NCI-H510A (cell line): ENCODE measurements at places on chromosomes 2 and 18.

DNA sequence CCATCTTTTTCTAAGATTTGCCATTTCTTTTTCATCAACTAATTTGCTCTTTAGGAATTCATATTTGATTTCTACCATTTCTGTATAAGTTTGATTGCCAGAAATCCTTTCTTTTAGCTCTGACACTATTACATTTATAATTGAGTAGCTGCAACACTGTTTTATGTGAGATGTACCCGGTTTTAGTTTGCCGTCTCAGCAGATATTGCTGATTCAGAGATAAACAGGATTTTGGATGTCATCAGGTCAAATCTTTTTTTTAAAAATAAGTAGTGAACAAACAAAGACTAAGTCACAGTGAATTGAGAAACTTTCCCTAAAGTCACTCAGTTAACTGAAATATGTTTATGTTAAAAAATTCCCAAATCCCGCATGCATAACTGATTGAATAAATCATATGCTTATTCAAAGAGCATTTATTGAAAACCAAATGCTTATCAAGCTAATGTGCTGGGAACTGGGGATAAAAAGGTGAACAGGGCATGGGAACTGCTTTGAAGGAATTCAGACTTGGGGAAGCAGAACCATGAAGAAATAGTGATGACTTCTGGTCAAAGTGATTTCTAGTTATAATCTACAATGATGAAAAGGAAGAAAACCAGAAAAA is 19.5 kb upstream of the CCDC102B start:
- DNase-seq = no peak

- DNase-seq = no peak
These were observed 91.6 kb upstream of the MGAT4A start for GRCh38 chr2:98822301-98823164.

DNA sequence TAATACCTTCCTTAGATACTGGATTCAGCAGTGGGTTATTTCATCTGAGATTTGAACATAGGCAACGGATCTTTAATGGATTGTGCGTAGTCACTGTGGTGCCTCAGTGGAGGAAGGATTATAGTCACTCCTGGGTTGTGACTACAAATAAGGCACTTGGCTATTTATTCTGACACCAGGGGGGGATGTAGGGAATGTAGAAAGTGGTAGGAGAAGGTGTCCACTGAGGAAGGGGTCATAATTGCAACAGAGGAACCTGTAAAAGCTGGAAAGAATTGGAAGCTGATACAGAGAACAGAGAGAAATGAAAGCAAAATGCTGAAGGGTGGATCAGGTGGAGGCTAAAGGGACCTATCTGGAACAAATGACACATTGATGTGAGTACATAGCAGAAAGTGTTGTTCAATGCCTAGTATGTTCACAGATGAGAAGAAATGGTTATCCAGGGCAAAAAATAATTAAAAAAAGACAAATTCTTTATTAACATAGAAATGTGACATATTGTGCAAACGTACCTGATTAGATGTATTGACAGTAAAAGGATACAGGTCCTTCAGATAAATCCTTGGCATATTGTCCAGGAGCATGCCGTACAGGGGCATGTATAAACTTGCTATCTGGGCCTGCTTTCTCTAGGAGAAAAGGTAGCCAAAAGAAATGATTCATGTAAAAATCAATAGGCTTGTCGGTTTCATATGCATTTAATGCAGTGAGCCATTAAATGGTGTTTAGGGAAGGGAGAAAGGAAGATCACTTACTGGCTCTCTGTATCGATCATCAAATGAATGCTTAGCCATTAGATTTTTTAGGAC is 91.2 kb upstream of the CCDC195 start:
- DNase-seq = no peak

DNA sequence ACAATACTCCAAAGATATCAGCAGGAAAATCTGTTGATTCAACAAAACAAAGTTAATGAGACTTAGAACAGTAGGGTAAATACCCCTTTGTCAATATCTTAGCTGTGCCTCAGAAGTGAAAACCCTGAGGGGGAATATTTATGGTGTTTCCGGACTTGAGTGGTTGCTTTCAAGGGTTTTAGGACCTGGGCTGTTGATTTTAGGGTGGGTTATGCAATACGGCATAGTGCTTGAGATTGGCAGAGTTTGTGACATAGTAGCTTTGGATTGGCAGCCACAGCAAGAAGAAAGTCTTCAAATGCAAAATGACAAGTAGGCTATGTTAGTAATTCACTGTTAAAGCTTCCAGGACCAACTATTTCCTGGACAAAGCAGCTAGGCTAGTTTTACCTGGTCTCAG is 826.3 kb upstream of the CDH2 start:
- DNase-seq = peak; percentile 80

DNA sequence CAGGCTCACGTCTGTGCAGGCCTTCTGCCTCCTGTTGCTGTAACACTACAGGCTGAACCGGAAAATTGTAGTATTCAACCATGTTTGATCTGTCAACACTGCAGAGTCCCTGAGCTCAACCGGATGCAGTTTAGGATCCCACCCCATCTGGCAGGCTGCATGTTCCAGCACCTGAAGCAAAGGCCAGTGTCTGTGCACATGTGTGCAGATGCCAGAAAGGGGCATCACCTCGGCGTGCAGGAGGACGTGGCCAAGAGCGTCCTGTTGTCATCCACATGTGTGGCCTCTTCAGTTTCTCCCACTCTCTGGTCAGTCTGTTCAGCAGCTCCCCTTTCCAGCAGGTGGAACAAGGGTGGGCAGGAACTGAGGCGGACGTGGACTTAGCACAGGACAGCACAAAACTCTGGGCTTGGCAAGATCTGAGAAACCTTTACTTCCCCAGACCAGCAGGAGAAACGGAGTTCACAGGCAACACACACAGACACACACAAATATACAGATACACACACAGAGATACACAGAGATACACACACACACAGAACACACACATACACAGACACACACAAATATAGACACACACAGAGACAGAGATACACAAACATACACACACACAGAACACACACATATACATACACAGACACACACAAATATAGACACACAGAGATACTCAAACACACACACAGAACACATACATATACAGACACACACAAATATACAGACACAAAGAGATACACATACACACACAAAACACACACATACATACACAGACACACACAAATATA is 111.3 kb downstream of the NDUFA10 start:
- no peak for DNase-seq

GRCh38 chr18:8450013-8450412 is 159.2 kb upstream of the RAB12 start:
- DNase-seq = no peak

DNA sequence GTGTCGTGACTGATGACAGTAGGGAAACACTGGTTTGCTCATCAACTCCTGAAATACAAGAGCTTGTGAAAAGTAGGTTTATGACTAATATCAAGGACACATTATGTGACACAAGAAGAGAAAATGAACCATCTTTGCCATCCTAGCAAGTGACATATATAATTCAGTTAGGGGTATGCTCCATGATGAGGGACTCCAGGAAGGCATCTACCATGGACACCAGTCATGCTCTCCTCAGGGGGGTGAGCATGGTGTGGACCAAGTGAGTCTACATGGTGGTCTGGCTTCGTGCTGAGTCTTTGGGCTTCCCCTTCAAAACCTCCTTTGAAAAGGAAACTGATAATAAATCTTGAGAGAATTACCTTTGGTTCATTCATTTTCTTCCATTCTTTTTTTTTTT is 11.7 kb upstream of the SERPINB5 start:
- no peak for DNase-seq

GRCh38 chr2:53182601-53183000 is 585.0 kb upstream of the CHAC2 start:
- DNase-seq = no peak

DNA sequence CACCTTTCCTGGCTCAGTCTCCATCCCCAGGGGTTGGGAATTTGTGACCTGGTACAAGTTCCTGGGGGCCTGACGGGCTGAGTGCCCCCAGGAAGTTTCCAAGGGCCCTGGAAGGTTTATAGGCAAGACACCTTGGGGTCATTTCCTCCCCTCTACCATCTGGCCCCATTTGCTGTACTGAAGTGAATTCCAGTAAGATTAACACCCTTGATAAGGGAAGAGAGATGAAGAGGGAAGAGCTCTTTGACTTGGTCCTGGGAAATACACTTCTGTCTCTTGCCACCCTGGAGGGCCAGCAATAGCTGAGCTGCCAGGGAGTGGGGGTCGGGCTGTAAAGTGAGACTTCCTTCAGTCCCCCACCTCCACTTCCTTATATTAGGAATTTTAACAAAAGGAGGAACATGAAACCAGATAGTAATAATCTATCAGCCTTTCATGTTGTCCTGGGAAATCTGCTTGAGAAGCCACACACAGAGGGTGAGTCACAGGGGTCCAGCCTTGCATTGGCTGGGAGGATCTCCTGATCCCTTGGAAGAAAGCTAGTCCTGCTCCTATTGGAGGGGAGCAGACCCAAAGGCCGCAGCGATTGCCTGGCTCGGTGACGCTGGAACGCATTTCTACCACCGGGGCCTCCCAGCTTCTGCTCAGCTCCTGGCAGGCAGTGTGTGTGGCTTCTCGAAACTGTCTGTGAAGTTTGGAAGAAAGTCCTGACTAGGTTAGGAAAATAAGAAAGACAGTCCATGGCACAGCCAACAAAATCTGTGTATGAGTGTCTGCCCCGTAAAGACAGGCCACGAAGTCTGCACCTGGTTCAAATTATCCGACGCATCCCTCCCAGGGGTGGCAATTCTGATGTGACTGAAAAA is 87.3 kb downstream of the ACAA2 start:
- DNase-seq = no peak

GRCh38 chr2:119461811-119462210 is 30.2 kb downstream of the TMEM37 start:
- no peak for DNase-seq

GRCh38 chr18:76821875-76822505 is 367 bp upstream of the ZNF236 start:
- peak; percentile 64 for DNase-seq

DNA sequence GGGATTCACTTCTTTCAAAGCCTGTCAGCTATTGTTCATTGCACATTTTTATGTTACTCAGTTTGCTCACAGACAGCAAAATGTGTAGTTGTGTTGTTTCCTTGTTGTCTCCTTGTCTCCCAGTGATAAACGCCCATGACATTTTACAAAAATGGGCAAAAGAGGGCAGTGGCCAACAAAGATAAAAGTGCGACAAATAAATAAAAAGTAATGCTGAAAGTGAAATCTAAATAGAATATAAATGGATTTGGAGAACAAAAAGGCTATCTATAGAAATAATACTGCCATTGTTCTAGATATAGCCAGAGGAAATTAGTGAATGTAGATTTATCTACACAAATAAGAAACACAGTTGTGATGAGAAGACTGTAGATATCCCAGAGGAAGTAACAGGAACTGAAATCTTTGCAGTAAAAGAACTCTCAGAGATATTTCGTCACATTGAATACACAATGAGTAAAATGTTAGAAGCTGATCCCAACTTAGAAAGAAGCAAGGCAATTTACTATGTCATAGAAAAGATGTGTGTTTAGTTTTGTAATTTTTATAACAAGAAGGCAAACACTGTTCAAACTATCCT is 1186.2 kb upstream of the FAM98A start:
- no peak for DNase-seq

DNA sequence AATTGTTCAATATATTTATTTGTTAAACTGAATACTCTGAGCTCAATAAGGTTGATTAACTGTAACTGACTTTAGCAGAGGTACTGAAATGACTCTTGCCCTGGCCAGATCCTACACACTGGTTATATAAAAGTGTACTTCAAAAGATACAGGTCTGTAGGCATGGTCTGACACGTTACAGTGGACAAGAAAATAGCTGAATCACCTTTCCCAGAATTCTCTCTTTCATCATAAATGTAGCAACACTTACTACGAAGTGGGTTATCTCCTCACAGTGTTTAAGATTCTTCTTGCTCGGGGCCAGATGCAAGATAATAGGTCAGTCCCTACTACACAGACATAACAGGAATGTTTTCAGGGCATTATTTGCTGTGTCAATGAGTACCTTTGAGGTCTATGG is 107.0 kb upstream of the ZC3H15 start:
- no peak for DNase-seq

GRCh38 chr2:238633426-238634328 is 206.9 kb downstream of the ASB1 start:
- no peak for DNase-seq

GRCh38 chr18:47184419-47185050 is 8.4 kb upstream of the IER3IP1 start:
- peak; percentile 55 for DNase-seq

GRCh38 chr2:1968988-1969700 is 224.8 kb upstream of the PXDN start:
- DNase-seq = no peak

DNA sequence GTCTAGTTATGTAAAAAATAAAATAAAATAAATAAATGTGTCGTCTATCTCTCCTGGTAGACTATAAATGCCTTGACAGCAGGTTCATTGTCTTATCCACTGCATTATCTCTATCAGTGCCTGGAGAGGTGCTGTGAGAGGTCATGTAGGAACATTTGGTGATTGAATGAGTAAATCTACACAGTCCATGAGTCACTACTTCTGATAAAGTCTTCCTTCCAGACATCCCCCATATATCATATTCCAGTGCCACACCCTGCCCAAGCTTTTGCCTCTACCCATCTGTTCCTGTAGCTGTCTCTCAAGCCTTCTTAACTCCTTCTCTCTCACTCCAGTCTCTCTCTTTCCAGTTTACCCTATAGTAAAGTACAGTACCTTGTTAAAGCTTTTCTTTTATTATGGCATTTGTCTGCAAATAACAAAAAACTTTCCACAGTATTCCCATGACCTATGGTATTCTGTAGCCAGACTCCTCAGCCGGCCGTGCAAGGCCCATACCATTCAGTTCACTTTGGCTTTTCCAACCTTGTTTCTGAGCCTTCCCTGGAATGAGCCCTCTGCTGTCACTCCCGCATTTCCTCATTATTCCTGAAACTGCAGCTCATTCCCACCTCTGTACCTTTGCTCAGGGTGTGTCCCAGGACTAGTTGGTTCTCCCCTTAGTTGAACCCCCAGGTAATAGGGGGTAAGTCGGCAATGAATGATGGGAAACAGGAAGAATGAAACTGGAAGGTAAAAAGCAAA is 37.5 kb downstream of the ANXA4 start:
- DNase-seq = no peak

- no peak for DNase-seq
These were observed 167.3 kb downstream of the NYAP2 start for GRCh38 chr2:225566798-225567197.

- DNase-seq = no peak
These were observed 792.6 kb downstream of the PLCL1 start for GRCh38 chr2:198596985-198597384.

DNA sequence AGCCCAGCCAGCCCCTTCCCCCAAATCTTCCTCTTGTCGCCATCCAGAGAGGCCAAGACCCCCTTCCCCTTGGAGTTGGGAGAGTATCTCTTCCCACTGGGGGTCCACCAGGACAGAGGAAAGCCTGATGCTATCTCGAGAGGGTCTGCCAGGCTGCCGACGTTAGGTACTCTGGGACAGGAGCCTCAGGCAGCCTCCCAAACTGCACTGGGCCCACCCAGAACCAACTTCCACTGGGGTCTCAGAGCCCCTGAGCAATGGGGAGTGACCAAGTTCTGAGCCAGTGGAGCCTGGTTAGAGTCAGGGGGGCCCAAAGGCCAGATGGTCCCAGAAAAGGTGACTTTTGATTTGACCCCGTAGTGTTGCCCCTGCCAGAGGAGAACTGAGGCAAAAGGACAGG is 189.1 kb downstream of the INHBB start:
- DNase-seq = no peak
